ENCODE measurements at places on chromosomes 12 and 14. TPM values are rescaled to one million over a fixed set of nuclear protein-coding genes. Genes with fewer than 3 reads are reported as not detected.

The PRICKLE1 gene
- total RNA-seq = 8.0 TPM

The PIP4K2C gene
- 96.0 TPM for total RNA-seq

The ADAM21 gene
- 0.08 TPM for total RNA-seq

The TMEM30B gene
- total RNA-seq = 11.3 TPM

DNA sequence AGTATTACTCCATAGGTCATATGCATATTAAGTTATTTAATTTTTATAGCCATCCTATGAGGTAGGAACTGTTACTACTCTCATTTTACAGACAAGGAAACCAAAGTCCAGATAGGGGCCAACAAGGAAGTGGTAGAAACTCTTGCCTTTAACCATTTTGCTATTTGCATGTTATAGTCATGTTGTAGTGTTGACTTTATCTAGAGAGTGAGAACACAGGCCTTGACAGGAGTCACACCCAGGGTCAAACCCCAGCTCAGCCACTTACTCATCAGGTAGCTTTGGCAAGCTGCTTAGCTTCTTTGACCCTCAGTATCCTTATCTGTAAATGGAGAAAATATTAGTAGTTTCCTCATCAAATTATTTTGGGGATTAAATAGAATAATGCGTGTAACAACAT lies 156.2 kb downstream of the CAND1 start:
- DNase-seq = no peak

DNA sequence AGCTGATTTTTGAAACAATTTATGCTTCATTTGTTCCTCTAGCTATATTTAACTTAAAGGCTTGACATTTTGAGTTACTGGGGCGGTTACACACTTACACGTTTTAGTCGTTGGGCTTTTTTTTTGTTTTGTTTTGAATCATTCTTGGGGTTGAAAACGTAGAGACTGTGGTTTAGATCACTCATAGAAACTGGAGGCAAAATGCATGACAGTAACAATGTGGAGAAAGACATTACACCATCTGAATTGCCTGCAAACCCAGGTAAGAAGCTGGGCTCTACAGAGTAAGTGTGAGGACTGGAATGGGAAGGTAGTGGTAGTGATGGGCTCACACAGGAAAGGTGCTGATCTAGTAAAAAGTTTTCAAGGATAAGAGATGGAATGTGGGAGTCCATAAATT lies at the start of gene CLEC2D:
CLEC2D (plus strand) TSS at position 180 of the 400 bp plus-strand sequence; CDS start at position 202, 22 bp downstream.
- DNase-seq = no peak

DNA sequence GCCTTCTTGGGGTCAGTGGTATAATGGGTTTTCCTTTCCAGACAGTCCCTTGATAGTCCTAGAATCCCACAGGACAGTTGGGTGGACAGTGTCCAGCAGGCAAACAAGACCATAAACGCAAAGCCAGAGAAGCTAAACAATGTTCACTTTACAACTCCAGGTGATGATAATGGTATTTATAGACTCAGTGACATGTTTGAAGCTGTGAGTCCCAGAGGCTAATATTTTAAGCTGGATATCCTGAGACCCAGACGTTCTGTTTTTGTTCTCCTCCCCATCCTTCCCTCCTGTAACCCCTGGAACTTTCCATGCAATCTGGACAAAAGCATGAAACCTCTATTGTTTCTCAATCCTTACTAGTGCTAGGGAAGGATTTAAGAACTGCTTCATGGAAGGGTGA lies 121.0 kb downstream of the ZFP36L1 start:
- DNase-seq = no peak

GRCh38 chr12:76259660-76260389 lies 88.4 kb downstream of the BBS10 start:
- no peak for DNase-seq

DNA sequence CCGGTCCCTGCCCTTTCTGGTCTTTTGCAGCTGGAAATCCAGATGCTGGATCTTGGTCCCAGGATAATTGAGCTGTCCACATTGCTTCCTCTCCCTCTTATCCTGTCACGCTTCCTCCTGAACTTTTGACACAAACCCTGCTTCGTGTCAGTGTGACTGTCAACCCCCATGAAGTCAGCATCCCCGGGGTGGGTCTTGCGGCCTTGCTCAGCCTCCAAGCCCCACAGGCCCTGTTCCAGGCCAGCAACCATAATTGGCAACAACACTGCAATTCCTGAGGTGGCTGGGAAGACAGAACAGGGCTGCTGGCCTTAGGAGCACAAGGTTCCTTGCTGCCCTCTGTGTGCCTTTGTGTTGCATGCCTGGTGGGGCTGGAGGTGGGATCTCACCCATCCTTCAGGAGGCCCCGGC lies 74.9 kb downstream of the NTF3 start:
- no peak for DNase-seq

DNA sequence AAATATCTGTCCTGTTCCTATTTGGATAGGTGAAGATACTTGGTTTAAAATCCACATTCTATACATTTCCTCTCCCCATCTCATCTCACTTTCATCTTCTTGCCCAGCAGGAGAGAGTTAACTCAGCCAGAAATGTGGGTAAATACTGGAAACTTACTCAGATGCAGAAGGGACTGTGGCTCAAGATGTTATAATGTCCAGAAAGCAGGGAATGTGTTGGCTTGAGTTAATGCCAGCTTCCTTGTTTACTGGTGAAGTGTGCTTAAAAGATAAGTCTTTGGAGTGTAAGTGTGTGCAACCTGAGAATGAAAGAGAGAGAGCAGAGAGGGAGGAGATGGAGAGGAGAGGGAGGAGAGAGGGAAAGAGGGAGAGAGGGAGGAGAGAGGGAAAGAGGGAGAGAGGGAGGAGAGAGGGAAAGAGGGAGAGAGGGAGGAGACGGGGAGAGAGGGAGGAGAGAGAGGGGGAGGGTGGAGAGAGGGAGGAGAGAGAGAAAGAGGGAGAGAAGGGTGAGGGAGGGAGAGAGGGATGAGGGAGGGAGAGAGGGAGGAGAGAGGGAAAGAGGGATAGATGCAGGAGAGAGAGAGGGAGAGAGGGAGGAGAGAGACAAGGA lies 22.0 kb upstream of the SNRPF start:
- no peak for DNase-seq

Measured in kidney epithelial cell (primary cell).